T follicular helper cell (primary cell): ENCODE measurements at places on chromosomes 1 and 21.

GRCh38 chr1:244173240-244173639, 122.2 kb downstream of the ZBTB18 start:
- DNase-seq = no peak

DNA sequence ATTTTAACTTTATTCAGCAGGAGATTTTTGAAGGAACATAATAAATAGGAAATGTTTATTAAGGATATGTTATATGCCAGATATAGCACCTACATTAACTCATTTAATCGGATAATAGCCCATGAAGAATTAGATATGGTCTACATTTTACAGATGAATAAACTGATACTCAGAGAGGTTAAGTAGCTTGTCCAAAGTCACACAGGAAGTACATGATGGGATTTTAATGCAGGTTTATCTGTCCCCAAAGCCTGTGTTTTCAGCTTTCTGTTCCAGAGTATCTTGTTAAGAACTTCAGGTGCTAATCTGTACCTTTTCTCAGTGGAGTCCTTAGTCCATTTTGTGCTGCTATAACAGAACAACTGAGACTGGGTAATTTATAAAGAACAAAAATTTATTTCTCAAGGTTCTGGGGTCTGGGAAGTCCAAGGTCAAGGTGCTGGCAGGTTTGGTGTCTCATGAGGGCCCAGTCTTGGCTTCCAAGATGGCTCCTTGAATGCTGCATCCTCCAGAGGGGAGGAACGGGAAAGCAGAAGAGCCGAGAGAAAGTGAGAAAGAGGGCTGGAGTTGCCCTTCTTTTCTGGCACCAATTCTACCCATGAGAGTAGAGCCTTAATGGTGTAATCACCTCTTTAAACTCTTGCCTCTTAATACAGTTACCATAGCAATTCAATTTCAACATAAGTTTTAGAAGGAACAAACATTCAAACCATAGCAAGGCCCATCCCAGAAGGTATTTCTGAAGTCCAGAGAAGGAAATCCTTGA, 17.3 kb downstream of the C1orf21 start:
- DNase-seq = no peak

DNA sequence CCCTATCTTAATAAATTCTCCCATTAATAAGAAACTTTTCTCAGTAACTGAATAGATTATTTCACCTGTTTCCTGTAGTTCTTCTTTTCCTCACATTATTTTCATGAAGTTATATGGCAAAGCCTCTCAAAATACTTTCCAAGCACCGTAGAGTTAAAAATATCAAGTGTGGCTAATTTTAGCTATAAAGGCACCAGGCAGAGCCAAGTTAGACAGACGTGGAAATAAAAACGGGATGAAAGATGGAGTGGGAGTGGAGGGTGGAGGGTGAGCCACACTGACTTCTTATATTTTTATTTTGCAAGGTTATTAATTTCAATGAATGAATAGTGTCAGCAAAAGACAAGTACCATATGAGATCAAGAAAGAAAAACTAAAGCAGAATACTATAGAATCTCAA, 71.7 kb downstream of the ENAH start:
- DNase-seq = no peak

DNA sequence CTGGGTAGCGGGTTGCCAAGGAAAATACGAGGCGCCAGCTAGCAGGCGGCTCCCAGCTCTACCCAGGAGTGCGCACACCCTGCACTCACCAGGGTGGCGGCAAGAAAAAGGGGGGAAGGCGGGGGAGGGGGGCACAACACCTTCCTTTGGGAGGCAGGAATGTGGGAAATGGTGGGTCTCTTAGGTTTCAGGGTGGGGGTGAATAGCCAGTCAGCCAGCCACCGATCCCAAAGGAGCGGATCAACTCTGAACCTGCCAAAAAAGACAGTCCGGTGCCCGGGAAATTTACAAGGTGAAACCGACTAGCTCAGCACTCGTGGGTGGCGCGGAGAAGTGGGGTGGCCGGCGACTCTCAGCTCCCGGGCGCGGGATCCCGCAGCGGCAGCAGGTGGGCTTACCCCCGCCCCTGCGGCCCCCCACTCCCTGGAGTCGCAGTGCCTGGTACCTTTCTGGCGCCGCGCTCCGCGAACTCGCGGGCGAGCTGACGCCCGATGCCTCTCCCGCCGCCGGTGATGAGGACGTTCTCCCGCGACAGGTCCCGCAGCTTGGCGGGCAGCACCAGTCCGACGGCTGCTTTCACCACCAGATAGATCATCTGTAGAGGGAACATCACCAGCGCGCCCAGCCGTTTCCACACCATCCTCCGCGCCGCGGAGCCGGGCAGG, 1.2 kb downstream of the DHRS3 start:
- no peak for DNase-seq

DNA sequence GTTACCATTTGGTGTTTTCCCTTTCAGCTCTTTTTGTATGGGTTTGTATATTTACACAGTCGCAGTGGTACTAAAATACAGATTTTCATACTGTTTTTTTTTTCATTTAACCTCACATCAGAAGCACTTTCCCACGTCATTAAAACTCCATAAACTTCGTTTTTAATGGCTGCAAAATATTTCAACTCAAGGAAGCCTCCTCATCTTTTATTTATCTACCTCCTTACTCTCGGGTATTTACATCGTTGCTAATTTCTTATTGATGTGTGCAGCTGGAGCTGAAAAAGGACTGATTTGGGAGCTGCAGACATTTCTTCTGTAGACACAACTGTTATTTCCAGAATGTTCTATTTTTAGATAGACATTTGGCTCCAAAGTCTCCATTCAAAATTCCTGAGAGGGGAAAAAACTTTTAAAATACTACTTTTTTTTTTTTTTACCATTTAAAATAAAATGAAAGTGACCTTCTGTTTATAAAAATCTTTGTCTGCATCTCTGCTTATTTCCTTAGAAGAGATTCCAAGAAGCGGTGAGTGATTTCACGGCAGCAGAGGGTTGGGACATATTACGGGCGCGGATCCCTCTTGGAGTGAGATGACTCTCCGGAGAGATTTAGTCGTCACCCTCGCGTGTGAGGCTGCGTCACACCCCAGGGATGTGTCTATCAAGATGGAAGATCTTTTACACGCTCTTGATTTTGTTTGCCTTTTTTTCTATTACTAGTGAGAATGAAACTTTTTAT, 10.1 kb downstream of the RUNX3 start:
- DNase-seq = no peak

DNA sequence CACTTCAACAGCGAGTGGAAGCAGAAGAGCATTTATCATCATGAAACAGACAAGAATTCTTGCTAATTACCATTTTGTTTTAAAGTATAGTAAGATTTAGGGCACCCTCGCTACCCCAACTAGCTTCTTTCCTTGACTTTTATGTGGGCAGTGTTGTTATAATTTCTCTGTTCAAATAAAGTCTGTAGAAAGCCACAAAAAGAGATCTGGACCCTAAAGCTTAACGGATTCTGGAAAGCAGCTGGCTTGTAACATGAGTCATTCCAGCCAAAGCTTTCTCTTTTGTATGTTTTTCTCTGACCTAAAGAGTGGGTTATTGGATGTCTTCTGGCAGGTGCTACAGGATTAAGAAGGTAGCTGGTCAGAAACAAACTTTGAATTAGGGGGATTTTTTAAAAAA, 37.4 kb downstream of the RUNX1 start:
- DNase-seq = no peak

DNA sequence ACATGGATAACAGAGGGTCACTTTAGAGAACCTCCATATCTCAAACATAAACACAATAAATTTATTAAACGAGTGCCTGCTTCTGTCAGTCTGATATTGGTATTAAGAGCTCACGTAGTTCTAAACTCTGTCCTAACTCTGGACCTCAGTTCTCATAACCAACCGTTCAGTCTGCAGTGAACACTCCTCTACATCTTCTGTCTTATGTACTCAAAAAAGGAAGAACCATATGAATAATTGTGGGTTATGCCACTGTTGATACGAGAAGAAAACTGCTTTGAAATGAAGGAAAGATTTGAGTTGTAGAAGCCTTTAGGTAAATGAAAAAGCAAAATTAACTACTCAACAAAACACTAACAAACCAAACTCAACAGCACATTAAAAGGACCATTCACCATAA, 53.7 kb downstream of the DPYD start:
- no peak for DNase-seq
